T-helper 2 cell treated with Interferon-gamma antibody and Interleukin-4, amounts not matched to agents 5 μg/mL and 100 μg/mL, for 36 hours (primary cell): ENCODE measurements at places on chromosomes 7 and 10.

DNA sequence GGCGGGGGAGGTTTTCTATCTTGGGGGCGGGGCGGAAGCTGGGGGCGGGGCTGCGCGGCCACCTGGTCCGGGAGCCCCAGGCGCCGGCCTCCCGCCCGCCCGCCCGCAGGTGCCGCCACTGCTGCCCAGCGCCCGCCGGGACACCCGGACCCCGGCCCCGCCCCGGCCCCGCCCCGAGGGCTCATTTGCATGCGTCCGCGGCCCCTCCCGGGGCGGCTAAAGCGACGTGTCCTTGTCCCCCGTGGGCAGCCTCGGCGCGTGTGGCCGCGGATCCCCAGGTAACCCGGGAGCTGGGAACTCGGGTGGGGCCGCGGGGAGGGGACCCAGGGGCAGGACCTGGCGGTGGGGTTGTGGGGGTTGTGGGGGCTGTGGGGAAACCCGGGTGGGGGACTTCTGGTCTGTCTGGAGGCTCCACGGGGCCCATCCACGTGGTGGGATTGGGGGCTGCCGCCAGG is at the start of gene BHLHA15:
Gene BHLHA15, plus strand, starts transcription at position 219 of the 455 bp plus-strand sequence. CDS start 871 bp downstream, outside the sequence.
- DNase-seq = no peak

DNA sequence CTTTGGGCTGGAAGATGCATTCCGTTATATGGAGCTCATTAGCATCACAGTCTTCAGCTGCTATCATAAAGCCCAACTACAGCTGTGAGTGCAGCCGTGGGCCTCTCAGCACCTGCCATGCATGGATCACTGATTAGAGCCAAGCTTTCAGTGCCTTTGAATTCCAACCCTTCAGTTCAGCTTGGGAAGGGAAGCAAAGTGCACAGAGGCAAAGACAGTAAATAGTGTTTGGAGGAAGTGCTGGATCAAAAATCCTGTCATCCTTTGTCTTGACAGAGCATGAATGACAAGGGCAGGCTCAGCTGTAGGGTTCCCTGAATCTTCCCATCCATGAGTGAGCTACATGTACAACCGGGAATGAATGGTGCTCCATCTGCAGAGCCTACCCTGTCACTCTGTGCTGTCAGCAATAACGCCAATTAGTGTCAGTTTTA is 153.7 kb downstream of the DNAJB9 start:
- DNase-seq = no peak

DNA sequence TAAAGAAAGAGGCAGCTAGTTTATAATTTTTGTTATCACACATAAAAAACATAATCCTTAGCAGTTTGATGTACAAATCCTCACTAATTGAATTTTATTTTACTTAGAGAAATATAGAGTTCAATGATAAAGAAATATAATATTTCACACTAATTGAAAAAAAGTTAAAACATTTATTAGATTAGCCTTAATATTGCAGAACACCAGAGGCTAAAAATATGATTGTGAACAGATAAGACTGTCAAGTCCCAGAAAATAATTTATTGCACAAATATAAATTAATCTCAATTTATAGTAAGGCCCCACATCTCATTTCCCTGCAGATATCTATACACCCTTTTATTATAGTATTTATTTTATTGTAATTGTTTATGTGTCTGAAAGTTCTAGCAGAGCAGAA is 690.8 kb upstream of the PHF14 start:
- no peak for DNase-seq

- DNase-seq = no peak
Observed at GRCh38 chr10:110413903-110414547, 83.7 kb upstream of the DUSP5 start.

DNA sequence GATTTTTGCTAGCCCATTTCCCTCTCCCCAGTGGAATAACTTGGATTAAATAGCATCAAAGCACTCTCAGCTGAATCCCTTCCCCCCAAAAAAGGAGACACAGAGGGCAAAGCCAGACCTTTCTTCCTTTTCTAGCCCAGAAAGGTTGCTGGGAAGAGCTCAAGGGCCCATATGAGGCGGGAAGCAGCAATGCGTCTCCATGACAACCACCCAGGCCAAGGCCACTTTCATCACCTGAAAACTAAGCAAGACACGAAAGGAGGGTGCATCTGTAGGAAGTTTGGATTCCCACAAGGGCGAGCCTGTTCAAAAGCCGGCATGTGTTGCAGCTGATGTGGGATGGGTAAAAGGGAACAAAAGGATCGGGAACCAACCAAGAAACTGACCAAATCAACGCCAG is 229.1 kb downstream of the PLXNA4 start:
- no peak for DNase-seq

- no peak for DNase-seq
Observed at GRCh38 chr10:71550628-71551027, 153.9 kb downstream of the CDH23 start.
